ENCODE measurements at places on chromosomes 2 and 18.

GRCh38 chr18:76401498-76401897 lies 93.5 kb downstream of the ZNF516 start:
- DNase-seq: no peak

DNA sequence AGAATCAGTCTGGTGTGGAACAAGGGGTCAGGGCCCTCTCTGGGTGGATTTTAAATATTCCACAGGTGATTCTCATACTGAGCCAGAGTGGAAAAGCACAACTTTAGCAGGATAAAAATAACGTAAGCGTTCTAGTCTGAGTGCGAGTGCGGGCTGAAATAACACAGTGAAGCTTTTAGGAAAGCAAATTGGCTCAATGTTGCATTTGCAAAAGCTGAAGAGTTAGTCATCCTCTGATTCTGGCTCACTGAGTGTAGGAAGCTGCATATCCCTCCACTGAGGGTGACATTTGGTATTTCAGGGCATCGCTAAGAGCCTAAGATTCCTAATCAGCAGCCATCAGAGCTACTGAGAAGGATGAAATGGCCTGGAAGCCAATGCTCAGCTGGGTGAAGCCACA lies 134.7 kb downstream of the RIF1 start:
- no peak for DNase-seq

GRCh38 chr18:13582178-13582670 lies 144.1 kb downstream of the FAM210A start:
- no peak for DNase-seq

DNA sequence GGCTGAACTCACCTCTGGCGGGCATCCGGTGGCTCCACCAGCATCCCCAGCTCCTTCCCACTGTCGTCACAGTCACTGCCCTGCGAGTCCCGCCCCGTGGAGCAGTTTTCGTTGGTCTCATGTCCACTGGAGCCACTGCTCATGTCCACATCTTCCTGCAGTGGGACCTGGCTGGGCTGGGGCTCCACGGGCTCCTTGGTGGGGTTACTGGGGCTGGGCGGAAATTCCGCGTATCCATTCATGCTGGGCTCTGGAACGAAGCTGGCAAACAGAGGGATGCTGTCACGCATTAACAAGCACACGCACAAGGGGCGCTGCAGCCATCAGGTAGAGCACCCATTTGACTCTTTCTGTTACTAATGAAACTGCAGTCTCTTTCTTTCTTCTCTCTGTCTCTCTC lies 10.7 kb downstream of the PER2 start:
- DNase-seq: no peak
